ENCODE measurements at places on chromosomes 16 and 17. TPM values are rescaled to one million over a fixed set of nuclear protein-coding genes. Genes with fewer than 3 reads are reported as not detected.

Gene CACNG1
- 72.5 TPM for total RNA-seq

Gene SSTR5
- total RNA-seq: not detected

Gene ZMYND15
- total RNA-seq: not detected

Gene ZNF23
- 4.9 TPM for total RNA-seq

Gene ACAP1
- total RNA-seq: 20.7 TPM

Gene HAS3
- 1.8 TPM for total RNA-seq

Gene SLC9A5
- total RNA-seq: 1.6 TPM

Gene SHCBP1
- 0.36 TPM for total RNA-seq

Gene SMIM5
- not detected for total RNA-seq

Gene AKTIP
- 78.8 TPM for total RNA-seq

Gene RPGRIP1L
- 1.8 TPM for total RNA-seq

Gene MT3
- total RNA-seq: 10.5 TPM

Gene NPIPA7
- 2.8 TPM for total RNA-seq

Gene OR1A1
- total RNA-seq: not detected

Gene GPR142
- total RNA-seq: not detected

Gene MGAT5B
- total RNA-seq: not detected

Gene P2RX1
- 0.94 TPM for total RNA-seq

Gene NXPH3
- total RNA-seq: 1.8 TPM

Gene MFAP4
- total RNA-seq: 8.7 TPM

Gene FLOT2
- 81.1 TPM for total RNA-seq

Gene FSCN2
- total RNA-seq: 0.13 TPM

Gene FADS6
- total RNA-seq: not detected

Gene AATK
- total RNA-seq: 1.0 TPM

Gene SLFN14
- not detected for total RNA-seq

Gene RNF112
- 1.1 TPM for total RNA-seq

Gene KRTAP4-3
- total RNA-seq: not detected

Gene CIITA
- 2.9 TPM for total RNA-seq

Gene ZNF423
- total RNA-seq: 30.7 TPM

Gene KRTAP4-9
- total RNA-seq: not detected

Gene C16orf74
- not detected for total RNA-seq

Gene SCARF1
- 5.8 TPM for total RNA-seq

Gene SCGB1C2
- total RNA-seq: not detected

Gene KCNJ18
- total RNA-seq: not detected

Gene ADAM11
- 0.26 TPM for total RNA-seq

Gene C17orf58
- total RNA-seq: 3.1 TPM

Gene ITGAD
- total RNA-seq: not detected

Gene DYNLRB2
- not detected for total RNA-seq

Gene KDM8
- total RNA-seq: 4.7 TPM

Gene TVP23A
- total RNA-seq: not detected

Gene HEATR9
- total RNA-seq: not detected

Gene MYO15A
- 0.28 TPM for total RNA-seq

Gene PIPOX
- total RNA-seq: 0.91 TPM

Gene CLEC3A
- total RNA-seq: not detected

Gene TNP2
- not detected for total RNA-seq

Gene RNF157
- 35.0 TPM for total RNA-seq

Gene SERPINF2
- 0.74 TPM for total RNA-seq
